ENCODE measurements at places on chromosomes 7 and 10. TPM values are rescaled to one million over a fixed set of nuclear protein-coding genes. Genes with fewer than 3 reads are reported as not detected.
A peak's percentile ranks its signal among the peaks of the same experiment; 100 is the strongest.

- no peaks in the 10 kb centered on the region for H3K4me1 ChIP-seq
- no peak overlapping the region for H3K27ac ChIP-seq
Measured at GRCh38 chr10:62116896-62117295, 151.7 kb downstream of the RTKN2 start.

GRCh38 chr10:88642963-88643362 is 21.3 kb upstream of the LIPF start:
- no peak for DNase-seq
- H3K4me1 ChIP-seq: no peaks in the 10 kb centered on the region
- H3K4me3 ChIP-seq: no peak overlapping the region
- H3K27ac ChIP-seq: no peak overlapping the region

DNA sequence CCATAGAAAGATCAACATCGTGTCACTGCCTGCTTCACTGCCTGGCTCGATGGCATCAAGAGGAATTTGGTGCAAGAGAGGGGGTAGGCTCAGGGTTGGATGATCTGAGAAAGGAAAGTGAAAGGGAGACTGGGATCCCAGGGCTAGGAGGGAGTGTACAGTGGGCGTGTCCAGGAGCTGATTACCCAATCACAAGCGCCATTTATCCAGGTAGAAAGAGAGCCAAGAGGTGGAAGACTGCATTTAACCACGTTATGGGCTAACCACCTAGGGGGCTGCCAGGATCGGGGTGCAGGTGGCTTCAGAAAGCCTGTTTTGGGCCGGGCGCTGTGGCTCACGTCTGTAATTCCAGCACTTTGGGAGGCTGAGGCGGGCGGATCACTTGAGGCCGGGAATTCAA is 10.3 kb downstream of the PODXL start:
- H3K4me3 ChIP-seq: no peak overlapping the region
- no peak overlapping the region for H3K27ac ChIP-seq
- no peaks in the 10 kb centered on the region for H3K36me3 ChIP-seq
- no peaks in the 10 kb centered on the region for H3K4me1 ChIP-seq
- no peaks in the 10 kb centered on the region for H3K27me3 ChIP-seq
- DNase-seq: peak; percentile 38

GRCh38 chr7:20474249-20474648 is 141.2 kb upstream of the ABCB5 start:
- no peak overlapping the region for H3K27ac ChIP-seq
- no peak for DNase-seq
- H3K27me3 ChIP-seq: no peaks in the 10 kb centered on the region

GRCh38 chr7:11394438-11394837 is 420.8 kb downstream of the PHF14 start:
- H3K4me3 ChIP-seq: no peak overlapping the region
- no peak overlapping the region for H3K27ac ChIP-seq
- peak; percentile 21 for DNase-seq

DNA sequence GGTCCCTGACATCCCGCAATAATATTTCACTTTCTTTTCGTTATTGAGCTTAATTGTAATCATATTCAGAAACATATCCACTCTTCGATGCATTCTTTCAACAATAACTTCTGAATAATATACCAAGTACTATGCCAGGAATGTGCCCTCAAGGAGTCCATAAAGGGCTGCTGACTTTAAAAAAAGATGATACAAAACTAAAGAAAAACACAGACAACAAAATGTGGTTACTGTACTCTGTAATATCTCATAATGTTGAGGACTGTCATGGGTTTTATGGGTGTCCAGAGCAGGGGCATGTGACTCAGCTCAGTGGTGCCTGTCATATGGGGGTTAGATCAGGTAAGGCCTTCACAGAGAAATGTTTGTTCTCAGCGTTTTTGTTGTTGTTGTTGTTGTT is 73.7 kb downstream of the ARL4A start:
- no peak overlapping the region for H3K4me3 ChIP-seq
- DNase-seq: no peak
- no peaks in the 10 kb centered on the region for H3K4me1 ChIP-seq
- H3K27me3 ChIP-seq: no peaks in the 10 kb centered on the region
- H3K27ac ChIP-seq: no peak overlapping the region

DNA sequence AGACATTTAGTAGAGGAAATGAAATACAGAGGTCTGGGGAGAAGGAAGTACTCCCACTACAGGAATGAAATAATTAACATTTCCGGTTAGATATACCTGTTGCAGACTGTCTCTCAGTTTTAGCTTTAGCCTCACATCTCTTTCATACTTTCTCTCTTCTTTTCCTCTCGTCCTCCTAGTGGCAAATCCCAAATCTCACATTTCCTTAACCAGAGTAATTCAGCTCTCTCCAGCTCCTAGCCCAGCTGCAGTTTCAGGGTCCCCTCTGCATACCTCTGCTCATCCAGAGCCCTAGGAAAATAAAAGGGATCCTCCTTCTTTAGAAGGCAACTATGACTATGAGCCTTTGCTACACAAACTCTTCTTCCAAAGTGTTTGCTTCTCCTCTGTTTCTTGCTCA is 643.2 kb downstream of the PHTF2 start:
- no peak overlapping the region for H3K4me3 ChIP-seq
- no peak overlapping the region for H3K27ac ChIP-seq
- H3K36me3 ChIP-seq: no peaks in the 10 kb centered on the region
- no peak for DNase-seq
- H3K27me3 ChIP-seq: no peaks in the 10 kb centered on the region

DNA sequence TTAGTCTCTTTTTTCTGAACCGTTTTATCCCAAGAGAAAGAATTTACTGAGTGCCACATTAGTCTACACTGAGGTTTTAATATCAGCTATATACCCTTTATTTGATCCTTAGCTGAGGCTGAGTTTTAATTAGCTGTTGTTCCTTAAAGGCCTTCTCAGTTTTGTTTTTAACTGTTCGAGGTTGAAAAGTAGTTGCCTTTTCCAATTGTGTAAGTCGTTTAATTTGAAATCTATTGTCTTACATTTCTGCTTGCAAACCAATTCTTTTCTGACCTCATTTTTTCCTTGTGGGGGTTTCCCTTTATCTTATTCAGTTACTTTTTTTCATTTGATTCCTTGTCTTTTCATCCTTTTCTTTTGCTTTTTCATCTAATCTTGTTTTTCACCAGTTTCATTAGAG is 30.8 kb downstream of the UMAD1 start:
- DNase-seq: no peak
- H3K4me3 ChIP-seq: no peak overlapping the region
- H3K4me1 ChIP-seq: no peaks in the 10 kb centered on the region
- no peaks in the 10 kb centered on the region for H3K27me3 ChIP-seq

- H3K27me3 ChIP-seq: no peaks in the 10 kb centered on the region
- H3K4me1 ChIP-seq: no peaks in the 10 kb centered on the region
- peaks cover 32% of the 10 kb centered on the region for H3K36me3 ChIP-seq
- H3K27ac ChIP-seq: no peak overlapping the region
Measured at GRCh38 chr10:997266-998022, 9.2 kb downstream of the GTPBP4 start.

- H3K27me3 ChIP-seq: no peaks in the 10 kb centered on the region
- no peaks in the 10 kb centered on the region for H3K36me3 ChIP-seq
- no peak overlapping the region for H3K27ac ChIP-seq
- H3K4me3 ChIP-seq: no peak overlapping the region
- no peaks in the 10 kb centered on the region for H3K4me1 ChIP-seq
- DNase-seq: no peak
Measured at GRCh38 chr10:34702093-34702937, 112.8 kb downstream of the PARD3 start.

- H3K27ac ChIP-seq: no peak within 1 kb of the TSS
- no peaks in the 10 kb centered on the region for H3K36me3 ChIP-seq
- no peaks in the 10 kb centered on the region for H3K4me1 ChIP-seq
- H3K27me3 ChIP-seq: peaks cover 9% of the 10 kb centered on the region
Measured at GRCh38 chr7:24572997-24573553, at the start of gene PALS2. Gene PALS2, plus strand, starts transcription at chr7:24573452. Its CDS starts 50,216 bp downstream, at chr7:24623668.

GRCh38 chr7:64312826-64313225 is 935 bp upstream of the ZNF736 start:
- H3K4me1 ChIP-seq: peaks cover 8% of the 10 kb centered on the region
- H3K27ac ChIP-seq: no peak overlapping the region
- H3K36me3 ChIP-seq: no peaks in the 10 kb centered on the region
- no peak for DNase-seq
- H3K27me3 ChIP-seq: no peaks in the 10 kb centered on the region
- H3K4me3 ChIP-seq: no peak overlapping the region

DNA sequence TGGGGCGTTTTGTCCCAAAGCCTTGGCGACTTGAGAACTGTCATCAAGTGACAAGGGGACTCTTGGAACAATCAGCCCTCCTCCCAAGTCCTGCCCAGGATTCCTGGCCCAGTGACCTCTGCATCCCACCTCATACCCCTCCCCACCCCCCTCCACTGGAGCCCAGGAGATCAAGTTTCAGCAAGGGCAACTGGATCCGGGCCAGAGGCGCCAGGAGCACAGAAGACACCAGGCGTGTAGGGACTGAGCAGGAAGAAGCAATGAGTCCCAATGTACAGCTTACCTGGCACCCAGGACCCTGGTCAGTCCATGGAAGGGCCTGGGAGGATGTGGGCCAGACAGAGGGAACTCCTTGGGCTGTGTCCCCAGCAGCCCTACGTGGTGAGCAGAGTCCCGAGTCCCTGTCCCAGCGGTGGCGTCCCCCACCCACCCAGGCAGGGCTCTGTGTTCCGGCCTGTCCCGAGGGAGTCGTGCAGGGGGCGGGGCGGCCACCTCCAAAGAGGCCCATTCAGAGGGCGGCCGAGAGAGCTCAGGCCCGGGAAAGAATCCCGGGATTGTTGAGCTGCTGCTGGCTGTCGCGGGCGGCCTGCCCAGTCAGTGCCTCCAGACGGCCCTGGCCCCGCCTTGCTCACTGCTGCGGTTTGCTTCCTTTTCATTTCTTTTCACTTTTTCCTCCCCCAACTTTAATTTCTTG is 254.1 kb downstream of the TNS3 start:
- H3K4me1 ChIP-seq: peaks cover 16% of the 10 kb centered on the region
- DNase-seq: peak; percentile 83
- no peaks in the 10 kb centered on the region for H3K36me3 ChIP-seq
- H3K27ac ChIP-seq: peak overlapping the region; percentile 75
- no peak overlapping the region for H3K4me3 ChIP-seq

GRCh38 chr7:158372400-158373342 is 215.0 kb downstream of the PTPRN2 start:
- H3K4me1 ChIP-seq: no peaks in the 10 kb centered on the region
- H3K27ac ChIP-seq: no peak overlapping the region
- no peaks in the 10 kb centered on the region for H3K27me3 ChIP-seq

- no peak overlapping the region for H3K27ac ChIP-seq
- no peaks in the 10 kb centered on the region for H3K27me3 ChIP-seq
- no peak for DNase-seq
- H3K4me3 ChIP-seq: no peak overlapping the region
Measured at GRCh38 chr7:155763691-155764437, 48.4 kb downstream of the SHH start.

DNA sequence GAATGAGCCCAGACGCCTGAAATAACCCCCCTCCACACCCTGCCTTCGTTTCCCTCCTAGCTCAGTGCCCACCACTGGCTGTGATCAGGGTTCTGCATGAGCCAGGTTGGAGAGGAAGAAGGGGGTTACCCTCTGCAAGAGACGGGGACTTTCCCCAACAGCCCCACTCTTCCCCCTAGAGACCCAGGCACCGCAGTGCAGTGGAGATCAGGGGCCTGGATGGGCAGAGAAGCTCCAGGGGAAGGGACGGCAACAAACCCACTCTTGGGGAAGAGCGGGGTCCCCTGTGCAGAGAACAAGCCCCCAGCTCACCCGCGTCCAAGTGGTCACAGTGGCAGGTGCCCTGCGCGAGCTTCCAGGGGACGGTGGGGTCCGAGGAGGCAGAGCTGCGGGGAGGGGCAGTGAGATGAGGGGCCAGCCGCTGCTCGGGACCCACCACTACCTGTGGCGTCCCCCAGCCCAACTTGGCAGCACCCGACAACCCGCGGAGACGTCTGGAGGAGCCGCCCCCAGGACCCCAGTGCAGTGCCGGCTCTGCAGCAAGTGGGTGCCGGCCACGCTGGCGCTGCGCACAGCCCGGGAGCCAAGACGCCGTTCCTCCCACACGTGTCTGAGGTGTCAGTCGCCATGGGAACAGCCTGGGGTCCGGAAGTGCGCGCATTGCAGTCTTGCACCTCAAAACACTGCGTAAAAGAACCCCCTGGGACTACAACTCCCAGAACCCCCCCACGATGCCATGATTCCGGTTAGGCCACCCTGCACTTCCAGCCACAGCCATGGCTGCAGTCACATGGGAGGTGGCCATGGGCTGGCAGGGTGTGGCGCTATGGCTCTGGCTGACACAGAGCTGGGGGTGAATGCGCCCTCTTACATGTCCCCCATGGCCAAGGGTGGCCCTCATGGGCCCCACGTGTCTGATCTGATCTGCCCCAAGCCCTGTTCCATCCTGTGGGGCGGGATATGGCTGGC is 45.8 kb upstream of the WIPI2 start:
- DNase-seq: no peak
- no peaks in the 10 kb centered on the region for H3K27me3 ChIP-seq
- no peak overlapping the region for H3K27ac ChIP-seq
- no peaks in the 10 kb centered on the region for H3K36me3 ChIP-seq

DNA sequence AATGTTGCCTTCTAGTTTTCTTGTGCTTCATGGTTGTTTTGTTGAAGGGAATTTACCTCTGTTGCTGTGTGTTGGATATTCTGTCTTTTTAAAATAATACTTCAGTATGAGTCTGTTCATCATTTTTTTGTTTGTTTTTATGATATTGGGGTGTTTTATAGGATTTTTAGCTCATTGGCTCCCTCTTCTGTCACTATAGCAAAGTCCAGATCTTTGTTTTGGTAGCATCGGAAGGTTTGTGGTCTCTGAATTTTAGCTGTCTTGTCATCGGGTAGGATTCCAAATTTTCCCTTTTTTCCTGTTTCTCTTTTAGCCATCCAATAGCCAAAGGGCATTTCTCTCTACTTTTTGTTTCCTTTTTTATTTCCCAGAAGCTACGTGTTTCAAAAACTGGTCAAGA is 91.4 kb downstream of the EXOC4 start:
- no peaks in the 10 kb centered on the region for H3K36me3 ChIP-seq
- no peaks in the 10 kb centered on the region for H3K27me3 ChIP-seq

- H3K4me3 ChIP-seq: no peak overlapping the region
- H3K4me1 ChIP-seq: no peaks in the 10 kb centered on the region
- H3K27ac ChIP-seq: no peak overlapping the region
- DNase-seq: peak; percentile 22
- H3K27me3 ChIP-seq: no peaks in the 10 kb centered on the region
Measured at GRCh38 chr7:4479367-4480039, 202.6 kb upstream of the FOXK1 start.

PLPP4 gene
- total RNA-seq: not detected

TMEM184A gene
- 54.3 TPM for total RNA-seq

MEIG1 gene
- total RNA-seq: not detected

AIFM2 gene
- total RNA-seq: 15.4 TPM

MOGAT3 gene
- 47.7 TPM for total RNA-seq

GIMAP7 gene
- 5.6 TPM for total RNA-seq

C10orf88 gene
- 6.3 TPM for total RNA-seq

GNG11 gene
- total RNA-seq: 2.1 TPM

GOLGA7B gene
- 0.22 TPM for total RNA-seq

CEP55 gene
- total RNA-seq: 30.0 TPM

Data from colonic mucosa (tissue), 4 donors.